ENCODE measurements at places on chromosomes 12 and 14.

- peak; percentile 77 for DNase-seq
Measured at GRCh38 chr12:92028441-92028709, 117.3 kb downstream of the BTG1 start.

DNA sequence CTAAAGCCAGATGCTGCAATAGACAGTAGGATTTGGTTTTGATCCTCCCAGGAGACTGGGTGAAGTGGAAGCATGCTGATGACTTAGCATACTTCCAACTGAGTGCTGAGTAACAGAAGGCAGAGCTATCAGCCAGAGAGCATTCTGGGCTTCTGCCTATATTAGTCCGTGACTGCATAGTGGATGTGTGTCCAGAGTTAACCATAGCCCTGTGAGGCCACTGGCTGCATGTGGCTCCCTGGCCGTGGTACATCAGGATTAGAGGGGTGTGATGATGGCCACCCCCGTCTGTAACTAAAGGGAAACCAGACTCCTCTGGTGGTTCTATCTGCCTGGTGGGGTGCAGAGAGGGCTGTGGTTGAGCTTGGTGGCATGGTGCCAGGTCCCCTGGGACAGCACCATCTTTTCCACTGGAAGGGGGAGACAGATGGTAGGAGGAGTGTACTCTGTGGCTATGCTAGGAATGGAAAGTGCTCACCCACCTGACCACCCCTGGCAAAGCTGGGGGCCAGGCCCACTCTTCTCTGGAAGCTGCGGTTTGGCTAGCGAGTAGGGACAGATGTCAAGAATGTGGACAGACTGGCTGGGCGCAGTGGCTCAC is 27.4 kb downstream of the ABCD4 start:
- peak; percentile 79 for DNase-seq

DNA sequence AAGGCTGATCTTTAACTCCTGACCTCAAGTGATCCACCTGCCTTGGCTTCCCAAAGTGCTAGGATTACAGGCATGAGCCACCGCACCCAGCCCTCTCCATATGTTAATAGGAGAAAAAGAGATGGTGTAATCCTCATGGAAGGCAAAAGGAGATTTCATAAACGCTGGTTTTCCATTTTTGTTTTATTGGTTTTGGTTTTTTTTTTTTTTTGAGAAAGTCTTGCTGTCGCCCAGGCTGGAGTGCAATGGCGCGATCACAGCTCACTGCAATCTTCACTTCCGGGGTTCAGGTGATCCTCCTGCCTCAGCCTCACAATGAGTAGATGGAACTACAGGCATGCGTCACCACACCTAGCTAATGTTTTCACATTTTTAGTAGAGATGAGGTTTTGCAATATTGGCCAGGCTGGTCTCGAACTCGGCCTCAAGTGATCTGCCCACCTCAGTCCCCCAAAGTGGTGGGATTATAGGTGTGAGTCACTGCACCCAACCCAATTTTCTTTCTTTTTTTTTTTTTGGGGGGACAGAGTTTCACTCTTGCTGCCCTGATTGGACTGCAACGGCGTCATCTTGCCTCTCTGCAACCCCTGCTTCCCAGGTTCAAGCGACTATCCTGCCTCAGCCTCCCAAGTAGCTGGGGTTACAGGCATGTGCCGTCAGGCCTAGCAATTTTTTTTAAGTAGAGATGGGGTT is 8.1 kb downstream of the PTGES3 start:
- no peak for DNase-seq

DNA sequence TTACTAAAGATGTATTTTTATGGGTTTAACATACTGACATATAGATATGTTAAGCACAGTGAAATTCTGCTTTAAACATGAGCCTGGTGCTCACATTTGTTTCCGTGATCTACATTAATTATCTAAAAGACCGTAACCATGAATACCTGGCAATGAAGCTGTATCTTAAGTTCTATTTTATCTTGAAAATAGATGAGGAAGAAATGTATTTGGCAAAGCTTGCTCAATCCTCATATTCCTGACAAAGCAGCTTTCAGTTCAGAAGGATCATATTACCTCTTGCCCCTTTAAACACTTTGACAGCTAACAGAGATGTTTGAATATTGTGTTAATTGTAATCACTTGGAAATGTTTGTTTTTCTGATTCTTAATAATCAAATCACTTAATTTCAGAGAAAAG is 9.8 kb downstream of the EPYC start:
- DNase-seq = peak; percentile 4

- DNase-seq = no peak
Measured at GRCh38 chr12:3200032-3200617, 122.9 kb downstream of the TSPAN9 start.

- no peak for DNase-seq
Measured at GRCh38 chr14:68568907-68569897, 223.7 kb downstream of the ZFP36L1 start.

DNA sequence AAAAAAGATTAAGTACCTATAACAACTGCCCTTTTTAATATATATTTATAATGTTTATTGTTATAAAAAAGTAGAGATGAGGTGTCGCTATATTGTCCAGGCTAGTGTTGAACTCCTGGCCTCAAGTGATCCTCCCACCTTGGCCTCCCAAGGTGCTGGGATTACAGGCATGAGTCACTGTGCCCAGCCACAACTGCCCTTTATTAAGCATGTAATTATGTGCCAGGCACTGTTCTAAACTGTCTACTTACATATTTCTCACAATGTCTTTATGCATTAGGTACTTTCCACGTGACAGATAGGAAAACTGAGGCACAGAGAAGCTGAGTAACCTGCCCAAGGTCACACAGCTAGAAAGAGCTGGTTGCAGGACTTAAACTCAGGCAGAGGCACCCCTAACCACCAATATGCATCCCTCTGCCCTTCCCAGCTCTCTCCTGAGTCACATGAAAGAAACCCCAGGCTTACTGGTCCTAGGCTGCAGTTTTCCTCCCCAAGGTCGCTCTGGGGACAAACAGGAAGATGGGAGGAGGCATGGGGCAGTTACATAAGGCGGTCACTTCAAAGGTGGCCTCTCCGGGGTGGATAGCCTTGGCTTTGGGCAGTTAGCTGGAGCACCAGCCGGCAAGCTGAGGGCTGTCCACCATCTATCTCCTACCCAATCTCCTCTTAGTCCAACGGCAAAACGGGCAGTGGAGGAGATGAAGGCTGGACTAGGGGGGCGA is 54.6 kb upstream of the TBX3 start:
- DNase-seq = no peak

- no peak for DNase-seq
Measured at GRCh38 chr12:112602150-112602549, 183.4 kb downstream of the PTPN11 start.

GRCh38 chr14:27410981-27411380 is 813.1 kb upstream of the NOVA1 start:
- DNase-seq = no peak
